ENCODE measurements at places on chromosomes 6 and 20.

DNA sequence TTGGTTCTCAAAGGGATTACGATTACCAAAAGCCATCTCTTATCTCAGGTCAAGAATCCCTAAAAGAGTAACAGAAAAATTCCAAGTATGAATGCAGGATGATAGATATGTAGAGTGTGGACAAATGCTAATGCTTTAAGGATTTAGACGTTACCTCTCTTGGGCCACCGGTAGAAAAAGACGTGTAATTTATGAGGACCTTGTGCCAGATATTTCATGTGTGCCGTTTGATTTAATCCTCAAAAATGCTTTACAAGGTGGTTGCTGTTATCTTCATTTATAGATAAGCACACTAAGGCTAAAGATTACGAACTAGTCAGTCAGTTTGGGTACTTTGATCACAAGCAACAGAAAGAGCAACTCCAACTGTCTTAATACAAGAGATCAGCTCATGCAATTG is 370.8 kb upstream of the JAG1 start:
- no peak for DNase-seq

- DNase-seq, result no peak
These were observed 28.9 kb downstream of the ASIP start for GRCh38 chr20:34269996-34270627.

GRCh38 chr6:42278131-42278853 is 60.6 kb upstream of the MRPS10 start:
- no peak for DNase-seq

- no peak for DNase-seq
These were observed 48.9 kb downstream of the ZNF334 start for GRCh38 chr20:46464451-46464850.

GRCh38 chr6:105907991-105908390 is 178.1 kb upstream of the PRDM1 start:
- DNase-seq, result no peak

GRCh38 chr6:76852776-76853175 is 610.5 kb downstream of the HTR1B start:
- no peak for DNase-seq

- no peak for DNase-seq
These were observed 19.1 kb downstream of the MYT1 start for GRCh38 chr20:64183313-64183712.

GRCh38 chr6:32867022-32867477 is 13.1 kb downstream of the PSMB9 start:
- DNase-seq, result no peak

DNA sequence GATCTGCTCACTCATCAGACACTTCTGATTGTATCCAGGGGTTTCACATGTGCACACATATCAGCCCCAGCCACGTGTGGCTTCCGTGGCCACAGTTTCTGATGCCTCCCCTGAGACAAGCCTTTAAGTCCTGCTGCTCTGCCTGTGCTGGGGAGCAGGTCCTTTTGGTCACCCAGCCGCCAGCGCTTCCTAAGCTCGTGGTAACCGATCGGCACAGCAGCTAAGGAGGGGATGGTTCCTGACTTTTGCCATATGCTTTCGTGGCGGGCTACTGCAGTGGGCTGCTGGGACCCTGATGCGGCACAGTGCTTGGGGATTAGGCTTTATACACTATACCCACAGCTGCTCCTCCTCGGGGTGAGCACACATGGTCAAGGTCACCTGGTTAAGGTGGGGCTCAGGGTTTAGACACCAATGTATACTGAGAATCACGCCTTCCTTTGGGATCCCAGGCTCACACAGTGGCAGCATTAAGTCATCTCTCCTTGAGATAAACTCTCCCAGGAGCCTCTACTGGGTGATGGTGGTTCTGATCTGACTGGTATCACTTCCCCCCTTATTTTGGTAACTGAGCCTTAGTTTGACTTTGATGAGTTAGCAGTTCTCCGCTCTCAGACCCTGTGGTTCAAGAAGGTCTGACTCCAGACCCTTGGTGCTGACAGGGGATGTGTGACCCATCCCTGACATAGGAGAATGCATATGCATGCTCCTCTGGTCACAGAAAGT is 85.9 kb upstream of the KCNG1 start:
- DNase-seq, result no peak

- DNase-seq, result no peak
These were observed 26.8 kb downstream of the MANBAL start for GRCh38 chr20:37316116-37316774.

DNA sequence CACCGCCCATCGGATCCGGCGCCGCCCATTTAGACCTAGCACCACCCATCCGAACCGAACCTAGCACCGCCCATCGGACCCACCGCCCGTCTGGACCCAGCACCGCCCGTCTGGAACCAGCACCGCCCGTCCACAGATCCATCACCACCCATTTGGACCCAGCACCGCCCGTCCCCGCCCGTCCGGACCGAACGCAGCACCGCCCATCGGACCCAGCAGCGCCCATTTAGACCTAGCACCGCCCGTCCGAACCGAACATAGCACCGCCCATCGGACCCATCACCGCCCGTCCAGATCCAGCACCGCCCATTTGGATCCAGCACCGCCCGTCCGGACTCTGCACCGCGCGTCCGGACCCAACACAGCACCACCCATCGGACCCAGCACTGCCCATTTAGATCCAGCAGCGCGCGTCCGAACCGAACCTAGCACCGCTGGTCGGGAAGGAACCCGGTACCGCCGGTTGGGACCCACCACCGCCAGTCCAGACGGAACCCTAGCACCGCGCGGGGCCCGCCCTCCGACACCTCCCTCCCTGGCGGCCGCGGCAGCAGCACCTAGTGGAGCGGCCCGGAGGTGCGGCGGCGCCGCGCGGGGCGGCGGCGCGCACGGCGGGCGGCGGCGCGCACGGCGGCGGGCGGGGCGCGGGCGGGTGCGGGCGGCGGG is 348 bp upstream of the AFDN start:
- DNase-seq, result no peak

DNA sequence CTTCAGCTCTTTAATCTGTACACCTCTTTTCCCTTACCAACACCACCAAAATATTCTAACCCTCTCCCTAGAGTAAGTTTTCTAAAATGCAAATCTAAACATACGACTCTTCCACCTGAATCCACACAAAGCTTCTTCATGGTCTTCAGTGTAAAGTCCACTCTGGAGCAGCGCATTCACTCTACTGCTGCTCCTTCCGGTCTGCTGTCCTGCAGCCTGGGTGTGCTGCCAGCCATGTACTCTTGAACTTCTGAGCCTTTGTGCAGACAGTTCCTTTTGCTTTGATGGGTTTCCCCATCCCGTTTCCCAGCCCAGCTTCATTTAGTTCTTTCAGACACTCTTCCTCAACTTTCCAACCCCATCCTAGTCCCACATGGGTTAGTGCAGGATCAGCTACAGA is 108.7 kb upstream of the SGK1 start:
- DNase-seq, result no peak

GRCh38 chr6:79750806-79751205 is 119.7 kb downstream of the SH3BGRL2 start:
- DNase-seq, result no peak

DNA sequence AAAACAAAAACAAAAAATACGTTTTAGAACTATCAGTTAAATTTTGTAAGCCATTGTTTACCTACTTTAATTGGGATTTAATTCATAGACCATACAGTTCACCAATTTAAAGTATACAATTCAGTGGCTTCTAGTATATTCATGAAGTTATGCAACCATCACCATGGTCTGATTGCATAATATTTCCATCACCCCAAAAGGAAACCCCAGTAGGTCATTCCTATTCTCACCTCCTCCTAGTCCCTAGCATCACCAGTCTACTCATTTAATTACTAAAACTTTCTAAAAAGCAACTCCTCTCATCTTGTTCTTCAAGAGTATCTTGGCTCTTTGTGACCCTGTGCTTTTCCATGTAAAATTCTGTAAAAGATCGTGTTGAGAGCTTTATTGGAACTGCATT is 60.2 kb downstream of the ASXL1 start:
- DNase-seq, result no peak

DNA sequence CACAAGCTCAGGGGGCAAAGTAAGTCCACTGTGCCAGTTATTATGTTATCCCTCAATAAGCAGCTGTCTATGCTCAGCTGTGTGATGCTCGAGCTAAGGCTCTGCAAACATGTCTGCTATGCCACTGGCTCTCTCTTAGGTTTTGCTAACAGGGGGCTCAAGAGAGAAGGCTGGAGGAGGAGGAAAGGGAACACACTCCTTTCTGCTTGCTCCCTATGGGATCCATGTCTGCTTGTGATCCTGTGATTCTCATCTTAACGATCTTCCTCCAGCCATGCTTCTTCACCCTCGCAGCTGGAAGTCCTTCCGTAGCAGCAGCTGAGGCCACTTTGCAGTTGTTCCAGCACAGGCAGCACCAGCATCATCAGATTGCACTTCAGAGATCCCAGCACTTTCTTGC is 37.0 kb upstream of the IGF2R start:
- no peak for DNase-seq

DNA sequence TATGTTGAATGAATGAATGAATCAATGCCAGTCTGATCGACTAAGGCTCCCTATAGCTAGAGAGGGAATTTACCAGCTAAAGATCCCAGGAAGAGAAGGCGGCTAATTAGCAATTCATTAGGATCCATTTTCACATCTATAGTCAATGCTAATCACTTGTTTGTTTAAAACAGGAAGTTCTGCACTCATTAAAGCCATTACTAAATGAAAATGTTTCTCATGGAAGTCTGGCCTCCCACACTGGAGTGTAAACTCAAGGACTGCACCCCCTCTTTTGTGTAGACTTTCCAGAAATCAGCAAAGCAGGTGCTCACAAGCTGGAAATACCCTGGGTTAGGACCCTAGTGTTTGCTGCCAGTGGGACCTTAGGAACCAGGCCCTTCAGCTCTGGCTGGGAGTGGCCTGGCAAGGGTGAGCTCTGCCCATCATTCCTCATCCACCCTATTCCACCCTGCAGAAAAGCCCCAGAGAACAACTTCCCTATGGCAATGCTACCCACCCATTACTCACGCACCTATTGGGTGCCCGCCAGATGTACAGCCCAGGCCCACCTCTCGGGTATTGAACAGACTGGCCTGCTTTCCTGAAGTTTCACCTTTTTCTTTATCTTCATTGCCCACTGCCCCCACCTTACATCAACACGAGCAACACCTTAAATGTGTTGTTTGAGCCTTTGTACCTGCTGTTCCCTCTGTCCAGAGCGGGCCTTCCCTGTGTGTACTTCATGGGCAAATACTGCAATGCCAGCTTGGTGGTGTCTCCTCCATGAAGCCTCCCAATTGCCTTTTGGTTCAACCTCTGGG is 60.8 kb downstream of the TTI1 start:
- no peak for DNase-seq

- DNase-seq, result no peak
These were observed 120.9 kb upstream of the SLC2A12 start for GRCh38 chr6:134173366-134173725.

DNA sequence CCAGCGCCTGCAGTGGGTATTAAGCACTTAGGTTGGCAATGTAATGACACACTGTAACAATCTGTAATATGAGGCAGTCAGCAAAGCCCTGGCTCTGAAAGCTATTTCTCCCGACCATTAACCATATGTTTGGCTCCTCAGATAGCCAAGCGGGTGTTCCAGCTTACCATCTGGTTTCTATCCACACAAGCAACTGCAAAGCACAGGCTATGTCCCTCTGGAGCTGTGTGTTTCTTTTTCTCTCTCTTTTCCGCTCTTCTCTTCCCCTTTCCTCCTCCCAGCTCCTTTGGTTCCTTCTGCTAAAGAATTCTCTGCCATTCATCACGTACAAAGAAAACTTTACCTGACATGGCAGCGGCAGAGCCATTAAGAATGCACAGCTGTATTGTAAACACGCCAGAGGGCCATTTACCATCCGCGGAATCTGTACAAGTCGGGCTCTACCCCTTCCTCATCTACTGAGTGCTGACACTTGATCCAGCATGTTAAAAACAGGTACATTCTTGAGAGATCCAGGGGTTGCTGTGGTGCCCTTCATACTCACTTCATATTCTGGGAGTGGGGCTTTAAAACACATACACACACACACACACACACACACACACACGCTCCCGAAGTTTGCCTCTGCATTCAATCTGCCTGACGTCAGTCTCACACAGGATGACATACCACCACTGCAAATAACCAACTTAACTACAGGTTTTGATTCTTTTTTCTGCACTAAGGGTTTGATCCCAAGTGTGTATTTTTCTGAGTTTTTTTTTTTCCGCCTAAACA is 77.2 kb downstream of the BACH2 start:
- peak; percentile 44 for DNase-seq

DNA sequence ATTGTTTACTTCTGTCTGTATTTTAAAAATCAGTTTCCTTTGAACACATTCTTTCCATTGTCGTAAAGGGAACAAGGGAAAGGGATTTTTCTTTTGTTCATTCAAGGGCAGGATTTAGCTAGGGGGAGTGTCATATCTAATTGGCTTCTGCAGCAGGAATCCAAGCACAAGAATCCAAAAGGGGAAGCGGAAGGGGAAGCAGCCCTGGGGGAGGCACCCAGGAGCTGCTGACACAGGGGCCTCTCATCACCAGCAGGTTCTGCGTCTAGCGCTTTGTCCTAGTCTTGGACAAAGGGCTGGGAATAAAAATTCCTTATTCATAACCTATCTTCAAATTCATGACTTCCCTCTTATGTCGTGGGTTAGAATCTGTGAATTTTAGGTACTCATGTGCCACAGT is 13.7 kb downstream of the RIPK1 start:
- DNase-seq, result no peak

DNA sequence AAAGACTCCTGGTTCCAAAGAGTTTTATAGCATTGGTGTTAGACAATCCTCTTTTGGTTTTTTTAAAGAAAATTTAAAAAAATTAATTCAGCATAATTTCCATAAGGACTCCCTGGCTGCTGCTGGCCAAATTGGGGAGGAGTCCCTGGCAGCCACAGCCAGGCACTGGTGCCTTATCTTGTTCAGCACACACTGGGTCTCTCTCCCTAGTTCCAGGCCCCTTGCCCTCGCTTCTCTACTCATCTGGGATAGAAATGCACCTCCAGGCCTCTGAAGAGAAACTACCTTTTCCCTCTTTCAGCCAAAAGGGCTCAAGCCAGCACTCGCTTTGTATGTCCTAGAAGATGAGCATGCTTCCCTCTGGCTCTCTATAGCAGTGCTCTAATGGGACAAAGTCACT is 13.4 kb upstream of the MAPK13 start:
- no peak for DNase-seq

DNA sequence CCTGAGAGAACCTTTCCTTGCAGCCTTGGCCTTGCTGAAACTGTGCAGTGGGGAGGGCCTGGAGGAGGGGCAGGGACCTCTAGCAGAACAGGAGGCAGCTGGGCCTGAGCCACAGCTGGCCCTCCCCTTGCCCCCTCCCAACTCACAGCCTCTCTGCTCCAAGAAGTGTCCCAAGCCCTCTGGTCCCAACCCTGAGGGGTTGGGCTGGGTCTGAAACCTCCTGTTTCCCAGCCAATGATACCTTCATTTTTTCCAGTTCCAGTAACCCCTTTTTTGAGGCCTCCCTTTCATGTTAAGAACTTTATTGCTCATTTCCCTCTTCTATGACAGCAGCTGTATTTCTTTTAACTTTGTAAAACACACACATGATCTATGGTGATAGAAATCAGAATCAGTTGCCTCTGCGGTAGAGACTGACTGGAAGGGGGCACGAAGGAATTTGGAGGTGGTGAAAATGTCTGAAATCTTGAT is 17.9 kb upstream of the ARMC12 start:
- no peak for DNase-seq

- DNase-seq, result no peak
These were observed 98.4 kb downstream of the TAF4 start for GRCh38 chr20:61967300-61967699.
